Dermis microvascular lymphatic vessel endothelial cell (primary cell): ENCODE measurements at places on chromosomes 7 and 10.

- DNase-seq = peak; percentile 93
Observed at GRCh38 chr7:107076781-107077698, 32.5 kb downstream of the PRKAR2B start.

- peak; percentile 21 for DNase-seq
Observed at GRCh38 chr7:38105874-38106483, 72.1 kb upstream of the STARD3NL start.

- no peak for DNase-seq
Observed at GRCh38 chr10:76922666-76923065, 714.9 kb downstream of the KCNMA1 start.

- DNase-seq = no peak
Observed at GRCh38 chr7:12839508-12840153, 152.2 kb downstream of the ARL4A start.

DNA sequence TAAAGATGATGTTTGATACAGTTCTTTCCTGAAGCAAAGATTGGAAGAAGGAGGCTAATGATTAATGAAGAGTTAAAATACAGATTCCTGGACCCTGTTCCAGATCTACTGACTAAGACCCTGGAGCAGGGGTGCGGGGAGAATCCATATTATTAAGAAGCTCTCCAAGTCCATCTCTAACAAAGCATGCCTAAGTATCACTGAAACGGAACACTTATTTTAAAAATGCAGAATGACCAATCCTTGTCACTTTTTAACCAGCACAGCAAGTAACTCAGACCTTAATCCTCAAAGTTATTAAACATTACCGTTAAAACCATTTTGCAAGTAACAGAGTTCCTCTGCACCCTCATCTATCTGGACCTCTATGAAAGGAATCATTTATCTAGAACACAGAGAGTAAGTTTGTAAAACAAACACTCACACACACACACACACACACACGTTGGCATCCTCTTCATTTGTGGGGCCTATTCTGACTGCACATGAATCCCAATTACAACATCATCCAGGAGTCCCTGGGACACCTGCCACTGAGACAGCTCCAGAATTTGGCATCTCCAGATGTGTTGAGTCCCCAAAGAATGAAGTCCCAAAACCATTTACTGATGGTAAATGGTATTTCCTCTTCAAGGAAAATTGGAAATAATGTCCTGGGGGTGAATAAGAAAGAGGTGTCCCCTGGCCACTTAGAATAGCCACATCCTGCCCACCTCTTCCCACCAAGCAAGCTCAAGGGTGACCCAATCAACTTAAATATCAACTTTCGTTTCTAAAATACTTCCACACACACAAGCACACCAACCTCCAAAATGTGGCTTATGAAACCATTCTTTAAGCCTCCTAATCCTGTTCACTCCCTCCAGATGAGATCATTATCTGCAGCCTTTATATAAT, 117.5 kb downstream of the PARD3 start:
- no peak for DNase-seq

GRCh38 chr7:142094861-142095260, 16.7 kb upstream of the MGAM2 start:
- DNase-seq = no peak
